CD4-positive, alpha-beta T cell treated with Interleukin-10 for 1 hour (primary cell): ENCODE measurements at places on chromosomes 3 and 15.
A peak's percentile ranks its signal among the peaks of the same experiment; 100 is the strongest.

- no peak for DNase-seq
Observed at GRCh38 chr3:12436514-12437220, 47.6 kb upstream of the TSEN2 start.

DNA sequence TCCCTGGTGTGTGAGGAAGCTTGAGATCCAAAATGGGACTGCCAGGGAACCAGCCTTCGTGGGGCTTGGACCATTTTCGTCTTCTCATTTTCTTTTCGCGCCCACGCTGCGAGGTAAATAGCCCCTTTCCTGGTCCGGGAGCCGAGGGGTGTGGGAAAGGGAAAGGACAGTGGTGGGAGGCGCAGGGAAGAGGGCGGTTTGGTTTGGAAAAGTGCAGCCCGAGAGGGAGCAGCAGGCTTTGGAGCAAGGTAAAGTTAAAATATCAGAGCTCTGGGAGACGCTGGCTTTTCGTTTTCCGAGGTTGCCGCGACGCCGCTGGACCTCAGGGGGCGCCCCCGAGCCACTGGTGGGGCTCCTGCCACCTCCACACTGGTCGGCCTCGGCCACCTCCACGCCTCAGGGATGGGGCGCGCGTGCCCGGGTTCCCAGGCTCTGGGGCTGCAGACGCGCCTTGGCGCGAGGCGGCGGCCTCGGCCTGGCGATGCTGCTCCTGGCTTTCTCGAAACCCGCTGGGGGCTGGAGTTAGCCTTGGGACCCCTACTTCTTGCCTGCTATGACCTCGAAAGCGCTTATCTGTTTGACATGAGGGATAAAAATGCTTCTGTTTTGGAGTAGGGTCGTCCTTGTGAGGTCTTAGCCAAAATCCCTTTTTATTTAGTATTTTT lies 3.2 kb downstream of the PTPRG start:
- no peak for DNase-seq

DNA sequence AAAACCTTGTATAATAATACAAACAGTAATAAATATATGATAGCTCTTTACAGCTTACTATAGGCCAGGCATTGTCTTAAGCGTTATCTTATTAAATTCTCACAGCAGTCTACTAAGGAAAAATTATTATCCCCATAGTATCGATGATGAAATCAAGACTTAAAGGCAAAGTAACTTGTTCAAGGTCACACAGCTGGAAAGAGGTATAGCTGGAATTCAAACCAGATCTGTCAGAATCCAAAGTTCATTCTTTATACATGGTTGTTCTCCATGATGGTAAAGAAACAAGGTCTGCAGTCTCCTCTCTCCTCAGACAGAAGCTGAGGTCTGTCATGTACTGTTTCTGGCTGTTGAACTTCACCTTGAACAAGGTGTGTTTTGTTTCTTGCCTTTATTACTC lies 15.4 kb upstream of the SLC22A13 start:
- DNase-seq, result no peak

GRCh38 chr3:36381311-36381956 lies 1.1 kb downstream of the STAC start:
- no peak for DNase-seq

- no peak for DNase-seq
Observed at GRCh38 chr3:17846466-17846865, 104.0 kb upstream of the TBC1D5 start.

DNA sequence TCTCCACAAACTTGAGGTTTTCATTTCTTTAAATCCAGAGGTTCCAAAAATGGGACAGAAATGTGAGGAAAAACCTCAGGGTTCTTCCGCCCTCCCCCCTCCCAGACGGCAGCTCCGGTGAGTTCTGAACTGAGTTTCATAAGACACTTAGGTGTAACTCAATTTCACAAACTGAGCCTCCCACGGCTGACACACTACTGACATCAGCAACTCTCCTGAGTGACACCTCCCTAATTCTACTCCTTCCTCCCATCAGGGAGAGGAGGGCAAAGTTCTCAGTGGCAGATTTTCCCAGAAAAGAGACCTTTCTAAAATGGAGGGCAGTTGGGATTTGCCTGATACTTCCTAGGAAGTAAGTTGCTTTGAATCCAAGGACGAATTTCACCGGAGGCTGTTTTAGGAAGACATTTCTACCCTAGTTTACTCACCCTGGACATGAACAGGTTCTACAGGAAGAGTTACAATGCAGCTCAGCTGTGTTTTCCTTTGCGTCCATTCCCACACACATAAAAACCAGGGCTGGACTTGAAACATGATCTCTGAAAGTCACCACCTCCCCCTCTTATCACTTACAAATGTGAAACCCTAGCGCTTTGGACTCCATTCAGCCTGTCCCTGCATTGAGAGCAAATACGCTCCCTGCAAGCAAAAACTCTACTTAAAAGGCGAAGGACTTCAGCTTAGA lies 78.1 kb upstream of the LMOD3 start:
- DNase-seq, result peak; percentile 47
